Neural crest cell (in vitro differentiated cells): ENCODE measurements at places on chromosomes 16 and 17. TPM values are rescaled to one million over a fixed set of nuclear protein-coding genes. Genes with fewer than 3 reads are reported as not detected.

Gene MAFG
- 24.1 and 24.2 TPM in 2 replicates for total RNA-seq

Gene CDT1
- total RNA-seq = 79.6 and 79.9 TPM in 2 replicates

Gene NOB1
- total RNA-seq = 60.1 and 62.3 TPM in 2 replicates

Gene ESRP2
- 0.09 and 0.23 TPM in 2 replicates for total RNA-seq

Gene TMEM235
- total RNA-seq = not detected in 2 replicates

Gene G6PC1
- total RNA-seq = not detected in 2 replicates

Gene FOXF1
- not detected in 2 replicates for total RNA-seq

Gene NSF
- 47.9 and 48.7 TPM in 2 replicates for total RNA-seq

Gene ARMC5
- total RNA-seq = 11.8 and 12.3 TPM in 2 replicates

Gene SPN
- 0.07 and 0.16 TPM in 2 replicates for total RNA-seq
